Stimulated activated CD4-positive, alpha-beta T cell treated with anti-CD3 and anti-CD28 coated beads, Interleukin-1b, Interleukin-23, amount 100 ng/mL, for 4 hours (primary cell): ENCODE measurements at places on chromosomes 6 and 20.

- DNase-seq = no peak
These were observed 41.8 kb upstream of the DST start for GRCh38 chr6:56684342-56685101.

DNA sequence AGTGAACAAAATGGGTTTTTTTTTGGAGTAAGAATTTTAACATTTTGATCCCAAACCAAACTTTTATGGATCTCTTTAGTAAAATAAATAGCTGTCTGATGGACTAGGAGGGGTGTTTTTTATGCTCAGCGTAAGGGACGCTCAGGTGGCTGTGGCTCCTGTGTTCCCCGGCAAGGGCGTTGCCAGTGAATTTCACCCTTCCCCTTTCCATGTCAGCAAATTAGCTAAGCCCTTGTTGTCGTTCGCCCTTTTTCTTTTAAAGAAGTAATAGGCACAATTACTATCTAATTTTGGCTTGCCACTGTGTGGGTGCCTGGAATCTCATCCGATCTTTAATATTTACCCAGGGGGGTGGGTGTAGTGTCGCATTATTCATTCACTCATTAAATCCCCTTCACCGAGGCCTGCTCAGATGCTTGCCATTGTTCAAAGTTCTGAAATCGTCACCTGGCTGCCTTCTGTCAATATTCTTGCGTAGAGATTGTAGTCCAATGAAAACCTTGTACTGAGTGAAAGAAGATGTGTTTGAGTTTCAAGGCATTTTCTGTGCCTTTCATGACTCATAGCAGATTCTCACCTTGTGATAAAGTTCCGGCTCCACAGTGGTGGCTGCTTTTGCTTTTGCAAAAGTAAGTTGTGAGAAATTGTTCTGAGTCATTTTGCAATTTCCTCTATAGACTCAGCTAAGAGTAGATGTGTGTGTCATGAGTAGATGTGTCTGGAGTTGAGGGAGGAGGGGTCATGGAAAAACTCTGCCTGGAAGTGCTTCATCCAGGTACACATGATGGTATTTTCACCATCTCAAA, 40.0 kb upstream of the CLDN20 start:
- DNase-seq = peak; percentile 17

GRCh38 chr20:49890471-49891361, 24.6 kb downstream of the SPATA2 start:
- DNase-seq = no peak

DNA sequence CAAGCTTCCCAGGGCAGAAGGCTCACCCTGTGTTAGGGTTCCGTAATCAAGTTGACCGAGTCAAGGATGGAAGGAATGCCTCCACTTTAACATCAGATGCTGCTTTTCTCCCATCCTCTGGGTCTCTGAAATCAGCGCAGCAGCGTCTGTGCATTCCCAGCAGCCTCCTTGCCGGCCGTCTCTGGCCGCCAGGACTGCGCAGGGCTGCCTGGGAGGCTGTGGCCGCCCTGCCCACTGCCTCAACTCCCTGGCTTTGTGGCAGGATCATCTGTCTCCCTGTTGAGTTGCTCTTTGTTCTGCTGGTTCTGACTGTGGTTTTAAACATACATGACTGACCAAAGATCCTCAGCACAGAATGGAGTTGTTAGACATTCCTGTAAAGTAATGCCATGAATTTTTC, 56.5 kb downstream of the DLL1 start:
- no peak for DNase-seq

GRCh38 chr6:134667111-134667510, 282.8 kb downstream of the ALDH8A1 start:
- no peak for DNase-seq

GRCh38 chr20:2516399-2516798, 7.7 kb upstream of the ZNF343 start:
- DNase-seq = no peak

- no peak for DNase-seq
These were observed 195.4 kb downstream of the ANKRD60 start for GRCh38 chr20:58033026-58033536.

GRCh38 chr6:56764081-56764566, 121.4 kb upstream of the DST start:
- no peak for DNase-seq

DNA sequence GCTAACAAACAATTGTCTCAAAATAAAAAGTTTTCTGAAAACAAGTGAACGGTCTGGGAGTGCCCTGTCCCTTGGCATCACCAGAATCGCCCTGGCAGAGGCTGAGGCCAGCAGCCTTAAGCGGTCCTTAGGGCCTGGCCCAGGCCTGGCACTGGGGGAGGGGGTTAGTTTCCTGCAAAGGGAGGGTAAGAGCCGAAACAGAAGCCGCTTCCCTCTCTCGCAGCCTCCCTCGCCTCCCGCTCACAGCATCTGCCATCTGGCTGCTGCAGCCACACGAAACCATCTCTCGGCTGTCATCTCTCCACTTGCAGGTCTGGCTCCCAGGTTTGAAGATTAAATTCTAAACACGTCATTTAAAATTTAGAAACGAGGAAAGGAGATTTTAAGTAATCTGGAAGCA, 31.5 kb downstream of the PMEPA1 start:
- no peak for DNase-seq

- no peak for DNase-seq
These were observed 977 bp downstream of the HMGN4 start for GRCh38 chr6:26539071-26539615.

- no peak for DNase-seq
These were observed 336.3 kb downstream of the TFAP2A start for GRCh38 chr6:10078581-10078980.

- no peak for DNase-seq
These were observed 10.5 kb downstream of the SNX3 start for GRCh38 chr6:108250240-108250866.

GRCh38 chr6:95413789-95414188, 163.5 kb upstream of the MANEA start:
- no peak for DNase-seq

DNA sequence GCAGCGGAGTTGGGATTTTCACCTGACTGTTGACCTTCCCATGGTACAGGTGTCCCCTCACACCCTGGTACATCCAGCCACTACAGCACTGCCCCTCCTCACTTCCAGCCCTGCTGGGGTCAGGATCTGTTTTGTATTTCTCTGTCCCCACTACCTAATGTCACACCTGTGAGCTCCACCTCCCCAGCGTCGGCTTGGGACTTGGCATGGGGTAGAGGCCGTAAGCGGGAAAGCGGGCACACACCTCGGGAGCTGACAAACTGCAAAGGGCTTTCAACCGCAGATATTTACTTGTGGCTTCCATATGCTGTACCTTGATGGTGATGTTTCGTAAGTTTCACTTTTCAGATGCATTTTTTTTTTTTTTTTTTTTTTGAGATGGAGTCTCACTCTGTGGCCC, 5.4 kb upstream of the CCN5 start:
- no peak for DNase-seq

DNA sequence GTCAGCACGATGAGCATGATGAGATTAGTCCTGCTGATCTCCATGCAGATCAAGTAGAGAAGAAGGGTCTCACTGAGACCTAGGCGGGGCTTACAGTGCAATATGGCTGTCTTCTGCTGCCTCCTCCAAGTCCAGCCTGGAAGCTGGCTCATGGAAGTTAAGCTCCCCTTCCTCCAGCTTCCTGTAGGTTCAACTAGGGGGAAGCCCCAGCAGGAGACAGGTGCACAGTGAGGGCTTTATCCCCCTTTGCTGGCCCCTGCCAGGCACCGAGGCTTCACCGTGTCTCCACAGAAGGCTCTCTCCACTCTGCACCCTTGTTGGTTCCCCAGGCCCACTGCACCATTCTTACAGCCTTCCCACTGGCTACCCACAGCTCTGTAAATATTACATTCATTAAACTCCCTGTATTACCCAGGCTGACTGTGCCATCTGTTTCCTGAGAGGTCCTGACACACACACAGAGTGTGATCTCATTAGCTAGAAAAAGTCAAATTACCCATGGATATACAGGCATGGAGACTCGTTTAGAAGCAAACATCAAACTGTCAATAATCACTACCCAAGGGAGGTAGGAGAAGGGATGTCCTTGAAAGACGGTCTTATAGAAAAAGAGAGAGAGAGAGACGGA, 90.4 kb downstream of the SLC2A10 start:
- DNase-seq = no peak

DNA sequence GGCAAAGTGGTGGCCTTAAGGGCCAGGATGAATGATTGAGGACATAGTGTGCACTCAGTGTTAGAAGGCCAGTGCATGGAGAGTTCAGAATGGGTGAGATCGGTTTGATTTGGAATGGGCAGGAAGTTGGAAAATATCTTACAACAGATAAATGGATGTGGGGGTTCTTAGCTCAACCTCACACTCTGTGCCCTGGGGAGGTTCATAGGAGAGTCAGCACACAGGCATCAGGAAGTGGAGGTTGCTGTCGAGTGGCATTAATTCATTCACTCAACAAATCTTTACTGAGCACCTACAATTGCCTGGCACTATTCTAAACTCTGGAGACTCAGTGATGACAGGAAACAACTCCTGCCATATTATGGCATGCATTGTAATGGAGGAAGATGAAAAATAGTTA, 313.7 kb upstream of the SUPT3H start:
- no peak for DNase-seq

GRCh38 chr6:13383328-13384163, 55.2 kb upstream of the TBC1D7 start:
- DNase-seq = no peak

- DNase-seq = no peak
These were observed 19.2 kb downstream of the FITM2 start for GRCh38 chr20:44291754-44292153.

- no peak for DNase-seq
These were observed 74.6 kb upstream of the TAB2 start for GRCh38 chr6:149242883-149243282.

DNA sequence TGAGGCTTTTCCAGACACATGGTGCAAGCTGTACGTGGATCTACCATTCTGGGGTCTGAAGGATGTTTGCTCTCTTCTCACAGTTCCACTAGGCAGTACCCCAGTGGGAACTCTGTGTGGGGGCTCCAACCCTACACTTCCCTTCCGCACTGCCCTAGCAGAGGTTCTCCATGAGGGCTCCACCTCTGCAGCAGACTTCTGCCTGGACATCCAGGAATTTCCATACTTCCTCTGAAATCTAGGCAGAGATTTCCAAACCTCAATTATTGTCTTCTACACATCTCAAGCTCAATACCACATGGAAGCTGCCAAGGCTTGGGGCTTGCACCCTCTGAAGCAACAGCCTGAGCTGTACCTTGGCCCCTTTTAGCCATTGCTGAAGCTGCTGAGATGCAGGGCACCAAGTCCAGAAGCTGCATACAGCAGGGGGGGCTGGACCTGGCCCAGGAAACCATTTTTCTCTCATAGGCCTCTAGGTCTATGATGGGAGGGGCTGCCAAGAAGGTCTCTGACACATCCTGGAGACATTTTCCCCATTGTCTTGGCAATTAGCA, 11.6 kb downstream of the PDSS2 start:
- DNase-seq = no peak

DNA sequence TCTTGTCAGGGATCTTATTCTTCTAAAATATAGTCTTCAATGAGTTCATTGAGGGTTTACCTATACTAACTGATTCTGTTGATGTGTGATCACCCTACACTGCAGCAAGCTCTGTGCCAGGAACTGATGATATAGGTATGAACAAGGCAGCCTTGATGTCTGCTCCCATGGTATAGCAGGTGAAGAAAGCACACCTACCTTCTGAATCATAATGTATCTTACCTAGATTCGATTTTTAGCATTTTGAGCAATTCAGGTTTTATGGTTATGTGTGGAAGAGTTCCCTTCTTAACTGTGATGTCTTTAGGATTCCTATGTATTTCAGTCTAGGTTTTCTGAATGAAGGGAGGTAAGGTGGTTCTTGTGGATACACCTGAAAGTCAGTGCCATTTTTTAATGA, 223.0 kb downstream of the DOK5 start:
- DNase-seq = no peak

DNA sequence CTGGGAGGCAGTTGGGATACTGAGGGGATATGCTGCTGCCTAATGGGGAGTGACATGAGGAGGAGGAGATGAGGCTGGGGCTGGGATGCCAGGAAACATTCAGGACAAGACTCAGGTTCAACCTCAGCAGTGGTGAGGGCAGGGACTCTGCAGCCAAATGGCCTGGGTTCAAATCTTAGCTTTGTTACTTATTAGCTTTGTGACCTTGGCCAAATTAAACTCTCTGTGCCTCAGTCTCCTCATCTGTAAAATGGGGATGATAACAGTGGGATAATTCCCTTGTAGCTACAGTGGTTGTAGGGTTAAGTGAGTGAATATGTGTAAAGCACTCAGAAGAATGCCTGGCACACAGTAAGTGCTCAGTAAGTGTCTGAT, 1.9 kb downstream of the PI16 start:
- no peak for DNase-seq

DNA sequence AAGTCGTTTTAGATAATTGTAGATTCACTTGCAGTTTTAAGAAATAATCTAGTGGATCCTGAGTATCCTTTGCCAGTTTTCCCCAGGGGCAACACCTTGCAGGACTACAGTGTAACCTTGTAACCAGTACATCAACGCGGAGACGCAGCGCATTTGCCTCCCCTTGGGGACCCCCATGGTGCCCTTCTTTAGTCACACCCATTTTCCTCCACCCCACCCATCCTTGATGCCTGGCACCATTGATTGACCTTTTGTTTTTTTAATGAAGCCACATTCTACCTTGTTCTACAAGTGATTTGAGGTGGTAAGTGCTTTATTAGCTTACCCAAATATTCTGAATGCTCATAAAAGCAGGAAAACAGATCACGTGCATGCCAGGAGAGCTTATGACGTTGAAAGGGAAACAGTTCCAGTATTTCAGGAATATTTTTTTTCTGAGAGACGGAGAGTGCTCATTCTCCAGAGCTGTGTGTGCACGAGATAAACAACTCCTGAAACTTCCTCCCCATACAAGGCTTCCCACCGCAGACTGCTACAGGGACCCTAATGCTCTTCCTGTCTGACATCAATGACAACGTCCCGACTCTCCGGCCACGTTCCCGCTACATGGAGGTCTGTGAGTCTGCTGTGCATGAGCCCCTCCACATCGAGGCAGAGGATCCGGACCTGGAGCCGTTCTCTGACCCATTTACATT, 35.7 kb downstream of the CDH26 start:
- no peak for DNase-seq

GRCh38 chr6:10084111-10084986, 330.5 kb downstream of the TFAP2A start:
- no peak for DNase-seq

DNA sequence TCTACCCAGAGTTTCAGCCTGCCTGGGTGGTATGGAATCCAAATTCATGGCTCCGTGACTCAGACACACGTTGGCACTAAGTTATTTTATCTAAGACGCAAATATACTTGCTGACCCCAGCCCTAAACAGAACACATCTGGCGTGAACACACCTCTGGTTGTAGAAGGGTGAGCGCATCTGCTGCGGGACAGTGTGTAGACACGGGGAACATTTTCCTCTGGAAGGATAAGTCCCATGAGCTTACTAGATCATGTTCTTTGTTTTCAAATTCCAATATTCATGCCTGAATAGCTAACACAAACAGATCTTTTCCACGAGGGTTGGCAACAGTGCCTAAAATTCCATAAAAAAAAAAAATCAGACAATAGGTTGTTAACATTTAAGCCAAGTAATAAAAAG, 87.8 kb downstream of the TMEM170B start:
- no peak for DNase-seq
